ENCODE measurements at places on chromosomes 13 and 19.

- no peak for DNase-seq
Observed at GRCh38 chr13:75530549-75530961, 7.1 kb downstream of the COMMD6 start.

DNA sequence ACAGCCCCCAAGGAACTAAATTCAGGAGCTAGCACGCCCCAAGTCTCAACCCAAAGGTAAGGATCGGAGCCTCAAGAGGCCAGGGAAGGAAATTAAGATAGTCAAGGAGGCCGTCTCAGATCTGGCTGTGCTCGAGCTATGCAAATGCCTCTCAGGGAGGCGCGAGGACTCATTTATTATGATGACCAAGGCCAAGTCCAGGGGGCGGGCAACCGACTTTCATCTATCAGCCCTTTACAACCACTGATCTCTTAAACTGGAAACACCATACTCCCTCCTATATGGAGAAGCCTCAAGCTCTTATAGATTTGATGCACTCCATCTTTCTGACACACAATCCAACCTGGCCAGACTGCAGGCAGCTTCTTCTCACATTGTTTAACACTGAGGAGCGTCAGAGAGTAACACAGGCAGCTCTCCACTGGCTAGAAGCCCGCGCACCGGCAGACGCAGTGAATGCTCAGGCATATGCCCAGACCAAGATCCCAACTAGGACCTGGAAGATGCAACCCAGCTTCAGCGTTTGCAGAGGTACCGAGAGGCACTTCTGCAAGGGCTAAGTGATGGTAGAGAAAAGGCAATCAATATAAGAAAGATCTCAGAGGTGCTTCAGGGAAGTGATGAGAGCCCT lies 9.6 kb upstream of the SLC15A1 start:
- DNase-seq, result no peak

- no peak for DNase-seq
Observed at GRCh38 chr19:39356647-39357046, 14.4 kb downstream of the SAMD4B start.

DNA sequence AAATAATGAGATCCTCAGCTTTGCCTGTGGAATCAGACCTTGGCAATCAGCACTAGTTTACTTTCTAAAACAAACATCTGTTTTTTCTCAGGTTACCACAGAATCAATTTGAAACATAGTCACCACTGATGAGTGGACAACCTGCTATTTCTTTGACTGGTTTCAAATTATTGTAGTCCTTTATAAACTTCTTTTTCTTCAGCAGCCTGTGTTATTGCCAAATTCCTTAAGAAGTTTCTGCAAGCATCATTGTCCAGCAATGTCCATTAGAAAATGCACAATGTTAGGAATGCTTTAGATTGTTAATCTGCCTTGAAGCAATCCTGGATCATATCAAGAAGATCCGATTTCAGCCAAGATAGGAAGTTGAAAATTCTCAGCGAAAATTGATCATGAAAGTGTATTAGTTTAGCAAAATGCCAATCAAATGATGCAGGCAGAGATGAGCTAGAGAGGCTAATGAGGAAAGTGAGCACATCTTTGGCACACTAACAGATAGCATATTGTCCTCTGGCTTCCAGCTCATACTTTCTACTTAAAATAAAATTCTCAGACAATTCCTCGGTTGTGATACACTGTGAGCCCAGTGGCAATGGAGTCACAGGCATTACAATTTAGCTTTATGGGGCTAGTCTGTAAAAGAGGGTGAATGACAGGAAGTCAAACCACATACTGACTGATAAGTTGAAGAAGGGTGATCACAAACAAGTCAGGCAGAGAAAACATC lies 270.6 kb downstream of the SLITRK6 start:
- DNase-seq, result no peak

GRCh38 chr13:27083183-27083582 lies 88.4 kb downstream of the USP12 start:
- no peak for DNase-seq

GRCh38 chr13:42298392-42298791 lies 26.4 kb downstream of the AKAP11 start:
- DNase-seq, result no peak

DNA sequence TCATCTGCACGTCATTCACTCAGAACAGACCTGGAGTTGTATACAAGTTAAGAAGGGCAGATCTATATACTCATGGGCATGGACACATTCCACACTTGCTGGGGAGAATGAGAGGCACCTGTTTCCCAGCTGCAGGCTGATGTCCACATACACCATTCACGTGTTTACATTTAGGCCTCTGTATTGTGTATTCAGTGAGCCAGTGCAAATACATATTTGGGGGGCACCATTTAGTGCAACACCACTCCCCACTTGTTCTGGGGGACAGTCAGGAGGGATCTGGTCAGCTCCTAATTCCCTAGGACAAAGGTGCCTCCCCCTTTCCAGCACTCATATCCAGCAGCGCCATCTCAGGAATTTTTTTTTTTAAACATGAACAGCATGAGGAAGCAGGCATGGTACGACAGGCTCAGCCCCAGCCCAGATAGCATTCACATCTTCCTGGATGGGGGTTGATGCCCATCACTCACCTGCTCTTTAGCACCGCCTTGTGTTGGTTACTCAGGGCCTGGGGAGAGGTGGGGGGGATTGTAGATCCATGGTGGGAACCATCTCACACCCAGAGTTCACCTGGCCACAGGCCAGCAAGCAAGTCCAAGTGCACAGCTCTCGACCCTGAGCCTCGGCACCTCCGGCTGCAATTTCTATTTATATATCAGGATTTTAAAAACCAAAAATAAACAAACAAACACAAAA lies 56.9 kb upstream of the ZNF254 start:
- DNase-seq, result no peak

DNA sequence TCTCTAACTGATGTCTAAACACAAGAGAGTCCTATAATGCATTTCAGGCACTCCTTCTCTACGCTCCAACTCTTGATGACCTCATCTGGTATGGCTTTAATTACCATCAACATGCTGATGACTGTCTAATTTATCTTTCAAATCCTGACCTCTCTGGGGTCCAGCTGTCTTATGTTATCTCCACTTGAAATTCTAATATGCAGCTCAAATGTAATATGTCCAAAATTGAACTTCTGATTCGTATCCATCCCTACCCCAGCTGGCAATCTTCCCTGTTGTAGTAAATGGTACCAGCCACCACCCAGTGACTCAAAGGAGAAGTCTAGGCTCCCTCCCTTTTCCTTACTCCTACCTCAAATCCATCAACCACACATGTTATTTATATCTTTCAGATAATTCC lies 288.0 kb upstream of the SLC10A2 start:
- no peak for DNase-seq
